GDM1 (cell line): ENCODE measurements at places on chromosomes 5 and 9.

GRCh38 chr5:90955001-90955635 lies 396.5 kb downstream of the ADGRV1 start:
- DNase-seq = no peak

GRCh38 chr9:137305060-137305797 lies 3.2 kb upstream of the NRARP start:
- DNase-seq = no peak

DNA sequence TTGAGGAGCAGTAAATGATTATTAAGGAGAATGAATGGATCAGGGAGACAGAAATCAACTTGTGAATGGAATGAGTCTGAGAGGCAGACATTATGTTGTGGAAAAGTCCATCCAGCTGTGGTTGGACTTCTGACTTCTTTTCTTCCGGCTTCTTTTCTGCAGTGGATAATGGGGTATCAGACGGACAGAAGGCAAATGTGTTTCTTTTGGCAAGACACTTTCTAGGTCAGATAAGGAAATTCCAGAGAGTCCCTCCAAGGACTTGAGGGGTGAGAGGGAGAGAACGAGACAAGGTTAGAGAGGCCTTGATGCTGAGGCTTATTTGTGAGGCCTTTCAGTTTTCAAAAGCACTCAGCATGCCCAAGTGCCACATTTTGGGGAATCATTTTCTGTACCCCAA lies 17.1 kb upstream of the GRHPR start:
- no peak for DNase-seq

DNA sequence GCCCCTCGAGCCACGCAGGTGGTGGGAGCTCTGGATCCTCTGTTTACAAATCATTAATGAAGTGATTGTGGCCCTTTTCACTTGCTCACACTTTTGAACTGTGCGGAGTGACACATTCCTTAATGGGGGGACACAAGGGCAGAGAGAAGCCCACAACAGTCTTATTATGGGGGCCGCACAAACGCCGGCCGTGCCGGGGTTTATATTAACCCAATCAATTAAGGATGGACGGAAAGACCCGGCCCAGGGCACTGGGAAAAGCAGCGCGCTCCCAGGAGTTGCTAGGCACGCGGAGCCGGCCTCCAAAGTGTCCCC lies 634.8 kb downstream of the IRX1 start:
- DNase-seq = no peak

GRCh38 chr5:141330299-141331080 lies at the start of gene PCDHGA1:
PCDHGA1 (plus strand) TSS chr5:141330514.
- DNase-seq = no peak
